Activated T-cell treated with anti-CD3 and anti-CD28 coated beads for 48 hours (primary cell): ENCODE measurements at places on chromosomes 7 and 10.

DNA sequence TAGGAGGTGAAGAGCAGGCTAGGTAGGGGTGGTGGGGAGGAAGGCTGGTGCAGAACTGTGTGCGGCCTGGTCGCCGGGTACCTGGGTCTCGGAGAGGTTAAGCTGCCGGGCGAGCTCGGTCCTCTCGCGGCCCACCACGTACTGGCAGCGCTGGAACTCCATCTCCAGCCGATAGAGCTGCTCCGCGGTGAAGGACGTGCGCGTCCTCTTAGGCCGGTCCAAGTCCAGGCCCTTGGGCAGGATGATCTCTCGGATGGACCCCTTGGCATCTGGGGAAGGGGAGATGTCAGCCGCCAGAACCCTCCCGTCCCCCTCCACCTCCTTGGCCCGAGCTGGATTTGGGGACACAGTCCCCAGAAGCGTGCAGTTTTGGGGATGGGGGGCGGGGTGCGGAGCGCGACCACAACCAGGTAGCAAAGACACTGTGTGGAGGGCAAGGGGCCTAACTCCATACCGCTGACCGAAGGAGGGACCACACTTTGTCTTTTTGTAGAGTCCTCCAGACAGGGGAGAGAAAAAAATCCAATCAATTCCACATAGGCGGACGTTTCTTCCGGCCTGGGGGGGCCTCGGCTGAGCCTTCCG is 1.6 kb downstream of the VAX1 start:
- no peak for DNase-seq

DNA sequence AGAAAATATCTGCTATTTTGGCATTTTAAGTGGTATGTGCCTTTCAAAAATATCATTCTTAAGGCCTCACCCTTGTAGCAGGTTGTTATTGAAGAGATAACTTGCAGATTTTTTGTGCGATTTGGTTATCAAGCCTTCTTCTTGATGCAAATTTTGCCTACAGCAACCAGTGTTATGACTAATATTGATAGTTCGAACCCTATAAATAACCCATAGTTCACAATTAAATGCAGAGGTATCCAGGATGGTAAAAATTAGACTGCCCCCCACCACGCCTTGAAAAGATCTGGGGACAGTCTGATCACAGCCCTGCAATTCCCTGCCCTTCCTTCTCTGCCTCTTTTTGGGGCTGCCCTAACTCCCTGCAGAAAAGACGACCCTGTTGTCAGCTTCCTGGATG is 28.4 kb upstream of the RAPGEF5 start:
- DNase-seq, result no peak

DNA sequence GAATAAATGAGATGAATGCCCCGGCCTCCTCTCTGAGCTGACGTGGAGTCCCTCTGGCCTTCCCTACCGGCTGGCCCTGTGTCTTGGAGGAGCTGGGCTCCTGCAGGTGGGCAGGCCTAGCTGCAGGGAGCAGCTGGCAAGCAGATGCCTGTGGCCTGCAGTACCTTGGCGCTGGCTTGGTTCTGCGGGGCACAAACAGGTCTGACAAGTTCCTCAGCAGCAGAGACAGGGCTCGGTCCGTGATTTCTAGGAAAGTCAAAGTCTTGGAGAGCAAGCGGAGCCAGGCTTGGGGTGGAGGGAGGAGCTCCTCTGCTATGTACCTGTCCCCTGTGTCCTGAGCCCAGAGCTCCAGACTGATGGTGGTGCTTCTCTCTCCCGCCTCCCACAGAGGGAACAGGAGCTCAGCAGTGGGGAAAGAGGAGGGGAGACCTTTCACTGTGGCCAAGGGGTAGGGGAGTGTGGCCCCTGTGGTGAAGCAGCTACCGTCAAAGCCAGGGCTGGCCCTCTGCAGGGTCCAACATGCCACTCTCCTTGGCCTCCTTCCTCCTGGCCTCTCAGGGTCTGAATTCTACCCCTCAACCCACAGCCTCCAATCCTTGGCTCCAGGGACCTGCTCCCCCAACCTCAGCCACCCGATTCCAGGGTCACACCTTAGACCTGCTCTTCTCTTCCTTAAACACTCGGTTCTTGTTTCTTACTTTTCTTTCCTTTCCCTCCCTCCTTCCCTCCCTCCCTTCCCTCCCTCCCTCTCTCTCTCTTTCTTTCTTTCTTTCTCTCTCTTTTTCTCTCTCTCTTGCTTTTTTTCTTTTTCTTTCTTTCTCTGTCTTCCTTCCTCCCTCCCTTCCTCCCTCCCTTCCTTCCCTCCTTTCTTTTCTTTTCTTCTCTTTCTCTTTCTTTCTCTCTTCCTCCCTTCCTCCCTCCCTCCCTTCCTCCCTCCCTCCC is 20.1 kb downstream of the MYL10 start:
- no peak for DNase-seq

DNA sequence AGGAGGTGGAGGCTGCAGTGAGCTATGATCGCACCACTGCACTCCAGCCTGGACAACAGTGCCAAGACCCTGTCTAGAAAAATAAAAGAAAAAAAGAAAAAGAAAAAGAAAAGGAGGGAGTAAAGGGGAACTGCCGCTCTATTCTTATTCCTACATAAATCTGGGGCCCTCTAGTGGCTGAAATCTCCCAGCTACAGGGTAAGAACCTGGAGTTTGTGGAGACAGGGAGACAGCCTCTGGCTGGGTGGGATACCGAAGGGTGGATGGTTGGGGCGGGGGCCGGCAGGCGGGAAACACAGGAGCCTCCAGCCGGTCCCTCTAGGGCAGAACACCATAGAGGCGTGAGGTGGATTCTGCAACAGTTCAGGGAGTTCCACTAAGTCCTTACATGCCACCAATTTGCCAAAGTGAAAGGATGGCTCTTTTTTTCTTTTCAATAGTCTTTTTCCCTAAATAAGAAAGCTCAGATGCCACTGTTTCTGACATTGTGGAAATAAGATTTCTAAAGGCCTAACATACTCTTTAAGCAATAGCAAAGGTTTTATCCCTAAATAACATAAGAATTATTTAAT is 117.3 kb downstream of the SVIL start:
- no peak for DNase-seq

- DNase-seq, result no peak
Measured at GRCh38 chr7:105267244-105267643, 121.5 kb downstream of the SRPK2 start.

DNA sequence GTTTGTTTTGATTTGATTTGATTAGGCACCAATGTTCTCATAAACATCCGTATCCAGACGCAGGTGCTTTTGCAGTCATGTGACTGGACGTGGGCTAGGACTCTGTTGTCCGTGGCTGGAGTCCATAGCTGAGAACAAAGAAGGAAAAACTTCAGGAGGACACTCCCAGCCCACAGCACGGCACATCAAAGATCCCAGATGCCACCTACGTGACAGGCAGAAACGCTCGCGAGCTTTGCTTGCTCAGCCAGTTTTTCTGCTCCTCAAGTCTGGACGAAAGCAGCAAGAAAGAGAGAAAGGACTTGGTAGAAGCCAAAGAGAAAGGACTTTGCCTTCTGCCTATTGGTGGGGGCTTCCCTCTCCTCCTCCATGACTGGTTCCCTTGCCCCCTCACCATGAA is 6.9 kb upstream of the ZKSCAN1 start:
- no peak for DNase-seq
